Left forelimb (tissue), 1 donor: ENCODE measurements at places on chromosomes 1 and 21.

GRCh38 chr1:149927056-149927562 is 494 bp downstream of the SF3B4 start:
- DNase-seq: no peak

- no peak for DNase-seq
Observed at GRCh38 chr1:154338875-154339274, 13.6 kb downstream of the ATP8B2 start.

DNA sequence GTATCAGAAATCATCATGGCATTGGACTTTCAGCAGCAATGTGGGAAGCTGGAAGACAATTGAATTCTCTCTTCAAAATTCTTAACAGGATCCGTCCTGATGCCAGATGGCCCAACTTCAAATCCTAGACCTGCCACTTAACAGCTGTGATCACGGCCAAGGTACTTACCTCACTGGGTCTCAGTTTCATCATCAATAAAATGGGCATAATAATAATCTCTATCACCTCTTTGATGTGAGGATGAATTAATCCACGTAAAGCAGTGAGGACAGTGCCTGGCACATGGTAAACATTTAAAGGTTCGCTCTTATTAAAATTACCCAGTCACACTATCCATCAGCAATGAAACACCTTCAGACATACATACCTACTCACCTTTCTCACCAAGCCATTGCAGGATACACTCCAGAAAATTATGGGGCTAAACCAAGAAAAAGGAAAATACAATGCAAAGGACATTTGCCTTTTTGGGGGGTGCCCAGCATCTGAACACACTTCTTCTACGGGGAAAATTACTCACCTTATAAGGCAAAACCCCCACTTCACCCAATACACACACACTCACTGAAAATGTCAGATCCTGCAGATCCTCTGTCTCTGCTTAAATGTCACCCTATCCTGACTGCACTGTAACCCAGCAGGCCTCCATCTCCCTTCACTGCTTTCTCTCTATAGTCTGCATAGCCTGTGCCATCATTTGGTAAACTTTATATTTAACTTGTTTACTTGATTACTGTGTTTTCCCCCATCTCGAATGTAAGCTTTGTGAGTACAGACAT is 21.7 kb downstream of the GLIS1 start:
- DNase-seq: no peak

DNA sequence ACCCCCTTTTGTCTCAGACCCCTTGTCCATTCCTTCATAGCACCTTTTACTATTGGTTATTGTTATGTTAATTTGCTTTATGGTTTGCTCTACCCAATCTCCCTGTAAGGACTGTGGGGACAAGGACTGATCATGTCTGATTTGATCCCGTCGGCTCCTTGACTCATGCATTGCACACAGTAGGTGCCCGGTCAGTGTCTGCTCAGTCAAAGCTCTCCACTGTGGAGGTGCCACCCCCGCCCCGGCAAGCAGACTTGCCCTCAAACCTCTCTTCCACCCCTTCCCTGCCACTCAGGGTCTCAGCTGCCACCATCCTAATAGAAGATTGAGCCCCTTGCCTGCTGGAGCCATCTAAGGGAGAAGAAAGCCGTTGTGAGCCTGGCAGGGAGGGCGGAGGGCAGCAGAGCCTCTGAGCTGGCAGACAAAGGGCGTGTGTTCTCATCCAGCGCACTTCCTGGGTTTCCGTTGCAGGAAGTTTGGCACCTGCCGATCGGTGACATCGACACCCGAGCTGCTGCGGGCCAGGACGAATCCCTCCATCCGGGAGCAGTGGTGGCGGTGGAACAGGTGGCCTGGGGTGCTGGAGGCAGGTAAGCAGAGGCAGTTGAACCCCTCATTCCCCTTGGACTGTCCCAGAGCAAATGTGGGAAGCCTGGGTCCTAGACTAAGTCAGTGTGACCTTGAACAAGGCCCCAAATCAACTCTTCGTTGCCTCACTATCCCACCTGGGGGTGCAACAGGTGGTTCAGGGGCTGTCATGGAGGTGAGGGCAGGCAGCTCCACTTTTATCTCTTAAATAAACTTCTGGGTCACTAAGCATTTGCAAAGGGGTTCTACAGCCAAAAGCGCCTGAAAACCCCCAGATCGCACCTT is 2.2 kb upstream of the FBLIM1 start:
- DNase-seq: no peak

GRCh38 chr1:111739925-111740765 is 950 bp upstream of the INKA2 start:
- DNase-seq: no peak

DNA sequence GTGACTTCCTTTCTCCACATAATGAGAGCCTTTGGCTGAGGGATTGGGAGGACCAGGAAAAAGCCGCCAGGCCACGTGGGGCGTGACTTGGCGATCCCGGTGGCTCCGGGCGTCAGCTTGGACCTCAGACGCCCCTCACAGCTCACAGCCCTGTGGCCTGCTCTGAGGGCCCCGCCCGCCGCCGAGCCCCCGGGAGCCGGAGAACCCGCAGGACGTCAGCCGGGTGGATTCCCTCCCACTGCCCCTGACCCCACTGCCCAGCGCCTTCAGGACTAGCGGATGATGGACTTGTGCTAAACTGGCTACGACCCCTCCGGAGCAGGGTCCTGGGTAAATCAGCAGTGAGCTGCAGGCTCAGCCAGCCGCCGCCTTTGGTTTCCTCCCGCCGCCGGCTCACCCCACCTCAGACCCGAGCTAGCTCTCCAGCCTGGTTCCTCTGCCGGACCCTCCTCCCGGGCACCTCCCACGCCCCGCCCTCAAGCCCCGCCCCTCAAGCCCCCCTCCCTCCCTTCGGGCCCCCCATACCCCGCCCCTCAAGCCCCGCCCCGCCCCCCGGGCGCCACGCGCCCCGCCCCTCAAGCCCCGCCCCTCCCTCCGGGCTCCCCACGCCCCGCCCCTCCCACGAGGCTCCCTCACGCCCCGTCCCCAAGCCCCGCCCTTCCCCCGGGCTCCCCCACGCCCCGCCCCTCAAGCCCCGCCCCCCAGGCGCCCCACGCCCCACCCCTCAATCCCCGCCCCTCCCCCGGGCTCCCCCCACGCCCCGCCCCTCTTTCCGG is 10.0 kb upstream of the FAAP20 start:
- peak; percentile 95 for DNase-seq

GRCh38 chr1:22350924-22351767 is 100.5 kb upstream of the ZBTB40 start:
- no peak for DNase-seq

DNA sequence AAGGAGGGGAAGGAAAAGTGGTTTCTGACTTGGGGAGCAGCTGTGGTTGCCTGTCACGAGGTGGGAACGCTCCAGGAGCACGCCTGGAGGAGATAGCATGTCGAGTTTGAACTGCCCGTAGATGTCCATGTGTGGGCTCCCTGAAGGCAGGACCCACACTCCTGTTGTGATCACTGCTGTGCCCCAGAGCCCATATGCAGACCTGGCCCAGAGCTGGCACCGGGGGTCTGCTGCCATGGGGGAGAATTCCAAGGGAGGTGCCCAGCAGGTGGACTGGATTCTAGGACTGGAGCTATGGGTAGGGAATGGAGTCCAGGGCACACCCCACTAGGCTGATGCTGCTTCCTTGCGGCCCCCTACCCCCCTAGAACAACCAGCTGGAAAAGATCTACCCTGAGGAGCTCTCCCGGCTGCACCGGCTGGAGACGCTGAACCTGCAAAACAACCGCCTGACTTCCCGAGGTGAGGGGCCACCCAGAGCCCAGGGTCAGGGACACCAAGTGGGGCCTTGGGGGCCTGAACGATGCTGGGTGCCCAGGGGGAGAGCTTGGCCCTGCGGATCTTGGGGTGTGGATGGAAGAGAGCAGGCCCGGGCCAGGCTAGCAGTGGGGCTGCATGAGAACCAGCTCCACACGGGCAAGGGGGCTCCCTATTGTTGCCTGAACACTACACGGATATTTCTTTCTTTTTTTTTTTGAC is 9.3 kb downstream of the PODN start:
- no peak for DNase-seq

DNA sequence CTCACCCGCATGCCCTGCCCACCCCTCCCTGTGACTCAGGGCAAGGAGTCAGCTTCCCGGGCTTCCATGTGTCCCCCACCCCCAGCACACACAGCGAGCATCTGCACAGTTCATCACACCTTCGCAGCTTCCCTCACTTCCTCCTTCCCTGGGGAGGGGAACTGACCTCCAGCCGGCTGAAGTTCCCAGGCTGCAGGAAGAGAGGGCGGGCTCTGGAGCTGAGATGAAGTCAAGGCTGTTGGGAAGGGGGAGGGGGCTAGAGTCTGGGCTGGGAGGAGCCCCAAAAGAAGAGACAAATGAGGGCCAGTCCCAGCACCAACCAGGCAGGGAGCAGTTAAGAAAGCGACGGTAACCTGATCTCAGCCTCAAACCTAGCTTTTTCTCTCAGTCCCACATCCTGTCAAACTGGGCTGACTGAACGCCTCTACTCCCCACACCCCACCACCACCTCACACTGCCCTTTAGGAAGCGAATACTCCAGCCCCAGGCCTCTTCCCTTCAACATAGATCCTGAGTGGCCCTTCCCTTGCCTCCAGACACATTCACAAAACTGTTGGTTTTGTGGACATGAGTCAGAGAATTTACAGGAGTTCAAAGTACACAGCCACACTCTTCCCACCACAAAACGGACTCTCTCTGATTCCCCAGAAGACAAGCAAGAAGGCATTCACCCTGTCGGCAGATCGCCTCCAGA is 1.8 kb downstream of the RHOC start:
- peak; percentile 89 for DNase-seq

GRCh38 chr1:92366040-92366395 is 67.2 kb downstream of the RPAP2 start:
- DNase-seq: no peak

- no peak for DNase-seq
Observed at GRCh38 chr1:39952359-39953110, 2.4 kb upstream of the MFSD2A start.
